ENCODE measurements at places on chromosomes 4 and X.

- DNase-seq, result peak; percentile 27
These were observed 884 bp downstream of the RELL1 start for GRCh38 chr4:37685161-37685822.

GRCh38 chr4:55078987-55079386 is 46.4 kb downstream of the KDR start:
- no peak for DNase-seq

GRCh38 chrX:40072246-40072645 is 25.5 kb downstream of the BCOR start:
- no peak for DNase-seq

GRCh38 chr4:16838226-16838875 is 60.1 kb downstream of the LDB2 start:
- DNase-seq, result no peak

- no peak for DNase-seq
These were observed 4.2 kb upstream of the PDHA2 start for GRCh38 chr4:95835672-95836071.

- DNase-seq, result no peak
These were observed 323.5 kb downstream of the FAM47A start for GRCh38 chrX:33808636-33809035.

- DNase-seq, result no peak
These were observed 38.7 kb downstream of the COL25A1 start for GRCh38 chr4:109263721-109264120.

- no peak for DNase-seq
These were observed at the start of gene GABRA4 for GRCh38 chr4:46993075-46994006. TSS of gene GABRA4 (minus strand) at chr4:46993581. CDS start at chr4:46993424, 157 bp downstream.

- no peak for DNase-seq
These were observed 120.2 kb upstream of the CENPE start for GRCh38 chr4:103318327-103318726.

- DNase-seq, result no peak
These were observed 109.4 kb downstream of the DLG3 start for GRCh38 chrX:70554081-70554480.

- no peak for DNase-seq
These were observed 20.7 kb upstream of the ELF4 start for GRCh38 chrX:130130990-130131389.

DNA sequence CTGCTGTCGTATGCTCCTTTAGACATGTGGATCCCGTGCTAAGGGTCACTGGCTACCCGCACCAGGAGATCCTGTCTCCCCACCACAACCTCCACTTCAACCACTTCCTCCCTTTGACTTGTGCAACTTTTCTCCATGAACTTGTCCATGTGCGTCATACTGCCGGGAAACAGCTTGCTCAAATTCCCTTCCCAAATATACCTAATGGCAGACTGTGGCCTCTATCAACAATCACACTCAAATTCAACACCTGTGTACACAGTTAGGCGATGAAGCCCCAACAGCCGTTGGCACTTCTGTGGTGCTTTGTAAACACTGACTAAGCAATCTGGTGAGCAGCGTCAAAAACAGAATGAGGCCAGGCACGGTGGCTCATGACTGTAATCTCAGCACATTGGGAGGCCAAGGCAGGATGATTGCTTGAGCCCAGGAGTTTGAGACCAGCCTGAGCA is 49.5 kb downstream of the CD99L2 start:
- DNase-seq, result no peak

DNA sequence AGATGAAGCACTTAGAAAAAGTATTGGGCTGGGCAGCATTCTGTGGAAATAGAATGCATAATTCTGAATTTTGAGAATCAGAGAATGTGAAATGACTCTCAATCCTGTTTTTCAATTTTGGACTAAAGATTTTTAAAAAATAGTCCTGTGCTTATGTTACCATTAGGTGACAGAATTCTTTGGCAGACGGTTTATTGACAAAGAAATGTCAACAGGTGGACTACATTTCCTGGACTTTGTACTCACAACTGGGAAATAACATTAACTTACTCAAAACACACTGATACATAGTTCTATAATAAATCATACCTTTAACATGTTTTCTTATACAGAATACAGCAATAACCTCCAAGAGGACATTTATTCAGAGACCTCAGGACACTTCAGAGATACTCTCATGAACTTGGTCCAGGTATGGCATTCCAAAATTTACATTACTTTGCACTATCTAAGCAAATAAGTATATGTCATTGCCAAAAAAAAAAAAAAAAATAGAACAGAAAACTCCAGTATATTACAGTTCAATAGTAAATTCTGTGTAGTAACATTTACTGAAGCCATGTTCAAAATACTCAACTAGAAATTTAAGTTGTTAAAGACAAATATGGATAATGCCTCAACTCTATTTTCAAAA is 72.7 kb downstream of the ANXA10 start:
- DNase-seq, result no peak

- no peak for DNase-seq
These were observed 15.8 kb downstream of the WDR1 start for GRCh38 chr4:10100734-10101216.

DNA sequence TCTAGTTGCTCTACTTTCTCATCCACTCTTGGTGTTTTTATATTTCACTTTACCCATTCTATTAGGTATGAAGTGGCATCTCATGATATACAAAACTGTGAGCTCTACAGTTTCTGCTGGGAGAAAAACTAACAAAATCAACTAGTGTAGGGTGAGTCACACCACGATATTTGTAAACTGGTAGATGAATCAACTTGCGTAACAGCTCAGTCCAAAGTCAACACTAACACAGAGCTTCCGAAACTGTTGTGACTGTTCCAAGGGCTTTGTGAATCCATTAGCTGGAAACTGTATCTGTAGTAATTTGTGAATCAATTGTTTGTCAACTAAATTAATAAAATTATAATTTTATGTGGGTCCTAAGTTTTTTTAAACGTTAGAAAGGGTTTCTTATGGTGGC is 119.8 kb upstream of the TSPAN5 start:
- DNase-seq, result no peak

DNA sequence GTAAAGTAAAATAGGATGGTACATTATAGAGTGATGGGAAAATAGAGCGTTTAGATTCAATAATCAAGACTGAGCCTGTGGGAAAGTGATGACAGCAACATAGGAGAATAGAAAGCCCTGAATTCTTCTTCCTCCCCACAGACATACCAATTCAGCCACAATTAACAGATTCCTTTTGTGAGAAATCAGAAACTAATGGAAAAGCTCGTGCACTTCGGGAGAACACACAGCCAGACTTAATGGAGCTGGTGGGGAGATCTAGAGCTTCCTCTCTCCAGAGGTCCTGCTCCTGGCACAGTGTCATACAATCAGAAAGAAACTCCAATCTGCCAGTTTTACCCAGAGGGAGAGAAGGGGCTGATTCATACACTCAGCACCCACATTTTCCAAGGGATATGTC is 676.3 kb upstream of the BOD1L1 start:
- DNase-seq, result no peak

- no peak for DNase-seq
These were observed 6.9 kb downstream of the ZDHHC9 start for GRCh38 chrX:129836827-129837226.

- DNase-seq, result no peak
These were observed 119.7 kb upstream of the TBC1D9 start for GRCh38 chr4:140875746-140876452.

Measured in activated effector memory CD4-positive, alpha-beta T cell treated with Interleukin-2 at 50 U/mL for 16 hours (primary cell).